ENCODE measurements at places on chromosomes 11 and 22.

DNA sequence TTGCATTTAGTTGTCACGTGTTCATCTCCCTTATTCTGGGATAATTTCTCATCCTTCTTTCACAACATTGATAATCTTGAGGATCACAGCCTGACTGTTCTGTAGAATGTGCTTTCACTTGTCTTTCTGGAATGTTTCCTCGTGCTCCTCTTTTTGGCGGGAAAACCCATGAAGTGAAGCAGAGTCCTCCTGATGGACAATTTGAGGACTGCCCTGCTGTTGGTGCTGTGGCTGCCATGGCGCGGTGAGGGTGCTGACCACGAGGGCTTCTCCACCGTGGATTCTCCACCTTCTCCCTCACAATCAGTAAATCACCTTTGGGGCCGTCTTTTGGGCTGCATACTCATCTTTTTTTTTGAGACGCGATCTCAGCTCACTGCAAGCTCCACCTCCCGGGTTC, 946.9 kb downstream of the BRD1 start:
- no peak for DNase-seq

DNA sequence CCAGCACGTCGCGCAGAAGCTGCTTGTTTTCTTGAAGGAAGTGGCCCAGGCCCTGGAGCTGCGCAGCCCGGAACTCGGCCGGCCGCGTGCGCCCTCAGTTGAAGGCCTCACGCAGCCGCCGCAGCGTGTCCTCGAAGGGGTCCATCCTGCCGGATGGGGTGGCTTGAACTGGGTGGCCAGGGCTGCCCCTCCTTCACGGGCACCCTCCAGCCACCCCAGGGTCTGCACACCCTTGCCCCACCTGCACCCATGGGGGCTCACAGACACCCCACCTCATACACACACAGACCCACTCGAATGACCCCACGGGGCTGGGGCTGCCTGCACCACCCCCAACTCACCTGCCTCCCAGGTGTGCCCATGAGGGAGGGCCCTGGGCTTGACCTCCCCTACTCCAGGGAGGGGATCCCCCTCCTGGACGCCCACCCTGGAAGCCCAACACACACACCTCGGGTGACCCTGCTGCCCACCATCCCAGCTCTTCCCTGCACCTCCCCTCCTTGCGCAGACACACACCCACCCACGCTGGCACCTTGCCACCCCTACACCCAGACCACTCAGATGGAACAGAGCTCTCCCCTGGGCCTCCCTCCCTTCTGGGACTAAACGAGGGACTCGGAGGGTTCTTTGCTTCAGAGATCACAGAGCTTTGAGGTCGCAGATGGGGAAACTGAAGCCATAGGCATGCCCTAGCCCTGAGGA, 6.8 kb downstream of the ALDH3B2 start:
- DNase-seq = no peak

- no peak for DNase-seq
These were observed 58.5 kb upstream of the TIMP3 start for GRCh38 chr22:32743046-32743445.

DNA sequence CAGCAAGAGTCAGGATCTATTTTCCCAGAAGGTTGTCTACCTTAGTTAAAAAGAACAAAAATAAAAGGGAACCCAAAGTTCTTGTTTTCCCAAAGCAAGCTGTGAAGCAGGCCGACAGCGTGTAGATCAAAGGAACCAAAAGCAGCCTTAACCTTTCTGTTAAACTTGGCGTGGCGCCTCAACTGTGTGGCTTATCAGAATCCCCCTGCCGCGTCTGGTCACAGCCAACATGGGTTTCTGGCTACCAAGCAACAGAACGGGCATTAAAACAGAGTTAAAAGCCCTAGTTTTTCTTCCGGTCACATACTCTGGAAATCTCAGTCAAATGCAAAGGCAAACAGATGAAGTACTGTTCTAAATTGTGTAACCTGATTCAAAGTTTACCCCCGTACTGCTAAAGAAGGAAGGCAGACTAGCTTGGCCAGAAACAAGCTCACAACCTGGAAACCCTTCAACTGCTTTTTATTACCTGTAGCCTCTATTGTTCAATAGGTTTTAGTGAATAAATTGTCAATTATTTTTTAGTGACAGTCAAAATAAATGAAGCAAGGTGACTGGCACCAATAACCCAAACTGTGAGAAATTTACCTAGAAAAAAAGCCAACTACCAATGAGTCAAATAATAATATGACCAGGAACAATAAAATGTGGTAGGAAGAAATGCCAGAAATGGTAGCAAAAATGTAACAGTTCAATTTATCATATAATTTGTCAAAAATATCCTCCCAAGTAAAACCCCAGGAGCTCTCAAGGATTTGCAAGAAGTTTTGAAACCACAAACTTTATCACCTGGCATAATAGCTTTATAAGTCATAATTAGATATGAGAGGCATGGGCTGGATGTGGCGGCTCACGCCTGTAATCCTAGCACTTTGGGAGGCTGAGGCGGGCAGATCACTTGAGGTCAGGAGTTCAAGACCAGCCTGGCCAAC, 21.4 kb downstream of the CHKA start:
- DNase-seq = peak; percentile 38

- DNase-seq = no peak
These were observed 15.9 kb downstream of the MED15 start for GRCh38 chr22:20523086-20523983.

DNA sequence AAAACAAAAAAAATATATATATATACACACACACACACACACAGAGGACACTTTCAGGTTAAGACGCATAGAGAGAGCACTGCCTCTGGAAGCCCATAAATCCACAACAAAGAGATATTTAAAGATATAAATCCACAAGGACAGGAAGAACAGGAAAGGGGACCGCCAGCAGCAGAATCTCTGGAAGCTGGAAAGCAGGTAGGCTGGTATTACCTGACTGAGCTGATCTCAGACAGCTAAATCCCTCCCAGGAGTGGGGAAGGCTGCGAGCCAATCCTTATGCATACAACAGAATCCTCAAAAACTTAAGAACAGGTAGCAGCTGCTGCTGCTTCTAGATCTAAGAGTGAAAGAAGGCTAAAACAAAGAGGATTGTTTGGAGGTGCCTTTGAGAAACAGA, 1.8 kb upstream of the MCAT start:
- no peak for DNase-seq

- no peak for DNase-seq
These were observed 34.5 kb downstream of the RPUSD4 start for GRCh38 chr11:126176853-126177470.

GRCh38 chr22:48403521-48404403, 1423.9 kb downstream of the BRD1 start:
- no peak for DNase-seq

DNA sequence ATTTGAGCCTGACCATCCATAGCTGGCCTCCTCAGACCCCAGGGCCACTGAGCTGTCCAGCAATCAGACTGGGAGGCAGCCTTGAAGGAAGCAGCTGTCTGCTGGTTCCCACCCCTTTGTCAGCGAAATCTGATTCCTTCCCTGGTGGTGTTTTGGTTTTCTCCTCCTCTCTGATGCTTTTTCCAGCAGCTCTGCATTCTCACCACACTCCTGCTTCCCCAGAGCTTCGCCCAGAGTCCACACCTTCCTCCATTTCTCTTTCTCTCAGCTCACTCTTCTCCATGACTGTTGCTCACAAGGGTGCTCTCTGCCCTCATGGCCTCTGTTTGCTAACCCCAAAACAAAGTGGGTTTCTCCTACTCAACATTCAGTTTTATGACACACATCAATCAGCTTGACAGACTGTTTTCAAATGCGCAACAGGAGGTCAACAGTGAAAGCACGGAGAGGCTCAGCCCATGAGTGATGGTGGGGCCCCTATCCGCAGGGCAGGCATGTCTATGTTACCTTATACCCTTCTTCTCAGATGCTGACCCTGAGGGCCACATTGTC, 130.6 kb upstream of the MTNR1B start:
- DNase-seq = no peak

- DNase-seq = no peak
These were observed 49.2 kb downstream of the APOL5 start for GRCh38 chr22:35766654-35767580.

- no peak for DNase-seq
These were observed 289.1 kb downstream of the TBC1D22A start for GRCh38 chr22:47051441-47052071.

DNA sequence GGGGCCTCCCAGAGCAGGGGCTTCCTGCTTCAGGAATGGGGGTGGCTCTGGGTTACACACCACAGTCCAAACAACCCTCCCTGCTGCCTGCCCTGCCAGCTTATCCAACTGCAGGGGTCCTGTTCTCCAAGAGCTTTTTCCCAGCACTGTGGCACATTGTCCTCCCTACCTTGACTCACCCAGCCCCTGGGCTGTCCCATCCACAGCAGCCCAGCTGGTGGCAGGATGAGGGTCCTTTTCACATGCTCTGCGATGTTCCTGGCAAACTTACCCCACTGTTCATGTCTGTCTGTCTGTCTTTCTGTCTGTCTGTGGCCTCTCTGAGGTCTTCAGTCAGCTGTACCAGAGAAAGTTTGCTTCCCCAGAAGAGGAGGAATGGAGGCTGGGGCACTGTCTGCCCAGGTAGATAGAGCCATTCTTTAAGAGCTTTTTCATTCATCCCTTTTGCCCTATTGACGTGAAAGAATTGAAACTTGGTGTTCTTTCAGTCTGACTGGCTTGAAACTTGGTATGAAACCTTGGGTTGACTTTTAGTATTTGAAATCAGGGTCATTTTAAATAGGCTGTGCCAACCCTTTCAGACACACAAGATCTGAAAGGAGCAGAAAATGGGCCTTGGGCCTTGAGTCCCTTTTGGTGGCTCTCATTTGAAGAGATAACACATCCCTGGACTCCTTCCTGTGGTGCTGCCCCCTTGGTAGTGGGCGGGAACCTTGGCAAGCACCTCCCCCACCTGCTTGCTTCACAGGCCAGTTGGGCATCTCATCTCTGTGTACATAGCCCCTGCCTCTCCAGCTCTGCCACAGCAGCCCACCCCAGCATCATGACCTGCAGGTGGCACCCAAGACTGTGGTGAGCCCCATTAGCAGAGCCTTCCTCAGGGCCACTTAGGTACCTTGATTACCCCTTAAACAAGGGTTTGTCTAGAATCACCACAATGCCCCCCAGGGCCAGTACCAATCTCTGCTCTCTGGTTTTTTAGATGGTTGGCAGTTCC, 74.6 kb upstream of the SUSD2 start:
- no peak for DNase-seq
